Fibroblast of mammary gland (primary cell): ENCODE measurements at places on chromosomes 7 and 10.

DNA sequence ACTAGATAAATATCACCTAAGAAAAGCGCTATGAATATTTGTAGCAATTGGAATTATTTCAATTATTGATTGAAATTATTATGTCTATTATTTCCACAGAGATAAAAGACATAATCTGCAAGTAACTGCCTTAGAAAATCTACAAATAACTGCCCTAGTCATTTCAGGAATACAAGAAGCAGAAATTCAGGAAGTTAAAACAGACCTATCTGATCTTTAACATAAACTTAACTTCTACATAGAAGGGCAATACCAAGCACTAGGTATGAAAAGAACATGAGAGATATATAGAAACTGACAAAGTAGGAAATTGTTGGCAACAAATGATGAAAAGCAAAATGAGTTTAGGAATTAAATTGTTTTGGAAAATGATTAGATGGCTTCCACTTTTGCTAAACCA, 31.8 kb upstream of the AKR1B10 start:
- no peak for DNase-seq

DNA sequence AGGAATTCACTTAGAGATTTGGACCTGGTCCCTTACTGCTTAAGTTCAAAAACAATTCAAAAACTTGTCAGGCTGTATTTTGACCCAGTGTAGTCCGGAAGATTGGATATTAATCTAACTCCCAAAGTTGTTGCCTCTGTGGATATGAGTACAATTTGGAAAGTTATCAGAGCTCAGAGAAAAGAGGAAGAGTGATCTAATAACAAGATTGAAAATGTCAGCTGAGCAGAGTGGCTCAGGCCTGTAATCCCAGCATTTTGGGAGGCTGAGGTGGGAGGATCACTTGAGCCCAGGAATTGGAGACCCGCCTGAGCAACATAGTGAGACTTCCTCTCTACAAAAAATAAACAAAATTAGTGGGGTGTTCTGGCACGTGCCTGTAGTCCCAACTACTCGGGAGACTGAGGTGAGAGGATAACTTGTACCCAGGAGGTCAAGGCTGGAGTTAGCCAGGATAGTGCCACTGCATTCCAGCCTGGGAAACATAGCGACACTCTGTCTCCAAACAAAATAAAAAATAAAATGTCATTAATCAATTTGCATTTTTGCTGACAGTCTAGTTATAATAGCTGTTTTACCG, 3.2 kb upstream of the ASCC1 start:
- no peak for DNase-seq

DNA sequence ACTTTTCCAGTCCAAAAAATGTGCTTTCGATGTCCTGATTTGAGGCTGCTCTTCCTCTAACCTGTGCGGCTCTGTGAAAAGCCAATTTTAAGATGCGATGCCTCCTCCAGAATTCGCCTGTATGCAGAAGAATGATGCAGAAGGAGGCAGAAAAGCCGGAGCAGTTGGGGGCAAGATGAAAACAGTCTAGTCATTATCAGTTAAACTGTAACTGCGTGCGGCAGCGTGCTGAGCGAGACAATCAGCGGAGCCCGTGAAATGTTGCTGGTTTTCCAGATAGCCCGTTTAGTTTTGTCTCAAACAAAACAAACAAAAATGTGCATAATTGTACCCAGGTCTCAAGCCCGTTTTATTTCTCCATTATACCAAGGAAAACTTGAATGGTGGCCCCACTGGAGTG, 137.0 kb upstream of the FGFR2 start:
- DNase-seq, result no peak

- DNase-seq, result no peak
These were observed 121.6 kb upstream of the KAT6B start for GRCh38 chr10:74704629-74705357.

GRCh38 chr10:102119417-102120141, 589 bp downstream of the LDB1 start:
- peak; percentile 41 for DNase-seq

DNA sequence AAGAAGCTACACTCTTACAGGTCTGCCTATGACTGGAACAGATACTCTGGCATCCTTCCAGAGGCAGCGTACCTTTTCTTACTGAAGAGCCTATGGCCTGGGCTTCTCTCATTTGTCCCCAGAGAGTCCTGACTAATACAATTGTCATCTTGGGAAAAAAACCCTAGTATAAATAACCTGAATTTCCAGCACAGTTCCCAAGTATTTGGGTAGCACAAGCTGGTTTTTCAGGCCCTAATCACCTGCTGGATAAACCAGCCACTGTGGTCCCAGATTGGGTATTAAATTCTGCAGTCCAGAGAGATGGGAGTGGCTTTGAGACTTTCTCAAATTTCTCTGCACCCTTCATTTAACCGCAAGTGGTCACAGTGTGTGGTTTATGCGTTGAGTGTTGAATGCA, 186.8 kb upstream of the NEBL start:
- peak; percentile 78 for DNase-seq

- no peak for DNase-seq
These were observed 45.2 kb downstream of the LMTK2 start for GRCh38 chr7:98151884-98152283.

- DNase-seq, result no peak
These were observed 787.4 kb upstream of the C7orf33 start for GRCh38 chr7:147803151-147803550.

- no peak for DNase-seq
These were observed 49.1 kb upstream of the FAM20C start for GRCh38 chr7:143145-143751.

- no peak for DNase-seq
These were observed 93.5 kb downstream of the PAXIP1 start for GRCh38 chr7:154909241-154910105.

GRCh38 chr10:45646384-45647050, 26.1 kb downstream of the ZFAND4 start:
- DNase-seq, result no peak

GRCh38 chr7:139255290-139255689, 24.3 kb downstream of the UBN2 start:
- DNase-seq, result no peak

- peak; percentile 34 for DNase-seq
These were observed 88.0 kb upstream of the PFKP start for GRCh38 chr10:2979306-2979705.

DNA sequence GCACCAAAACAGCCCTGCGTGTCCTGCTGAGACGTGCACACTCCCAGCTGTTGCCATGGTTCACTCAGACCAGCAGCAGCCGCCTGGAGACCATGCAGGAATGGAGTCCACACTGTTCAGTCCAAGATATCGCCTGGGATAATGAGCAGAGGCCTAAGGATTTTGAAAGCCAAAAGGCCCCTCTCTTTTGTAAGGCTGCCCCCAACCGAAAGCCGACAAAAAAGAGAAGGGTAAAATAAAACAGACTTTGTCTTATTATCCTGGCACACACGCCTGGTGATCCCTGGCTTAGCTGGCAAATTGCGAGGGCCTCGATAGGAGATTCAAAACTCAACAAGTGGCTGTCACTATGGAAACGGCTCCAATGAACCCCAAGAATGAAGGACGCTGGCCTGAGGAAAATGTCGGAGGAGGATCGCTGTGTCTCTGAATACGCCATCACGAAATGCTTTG, 263.6 kb downstream of the SKIDA1 start:
- no peak for DNase-seq

DNA sequence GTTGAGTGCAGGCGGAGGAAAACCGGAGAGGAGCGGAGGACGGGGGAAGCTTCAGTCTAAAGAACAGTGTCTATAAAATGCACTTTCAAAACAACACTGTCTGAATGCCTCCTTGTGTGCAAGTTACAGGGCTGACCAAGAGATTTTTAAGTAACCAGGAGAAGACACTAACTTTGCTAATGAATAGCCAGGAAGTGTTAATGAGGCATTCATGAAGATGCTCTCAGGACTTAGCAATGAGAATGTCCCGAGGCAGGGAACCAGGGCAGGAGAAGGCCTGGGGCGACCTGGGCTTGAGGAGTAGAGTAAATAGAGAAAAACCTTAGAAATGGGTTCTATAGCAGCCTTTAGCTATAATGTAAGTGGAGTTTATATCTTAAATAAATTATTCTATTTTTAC, 312.1 kb downstream of the SKIDA1 start:
- no peak for DNase-seq

DNA sequence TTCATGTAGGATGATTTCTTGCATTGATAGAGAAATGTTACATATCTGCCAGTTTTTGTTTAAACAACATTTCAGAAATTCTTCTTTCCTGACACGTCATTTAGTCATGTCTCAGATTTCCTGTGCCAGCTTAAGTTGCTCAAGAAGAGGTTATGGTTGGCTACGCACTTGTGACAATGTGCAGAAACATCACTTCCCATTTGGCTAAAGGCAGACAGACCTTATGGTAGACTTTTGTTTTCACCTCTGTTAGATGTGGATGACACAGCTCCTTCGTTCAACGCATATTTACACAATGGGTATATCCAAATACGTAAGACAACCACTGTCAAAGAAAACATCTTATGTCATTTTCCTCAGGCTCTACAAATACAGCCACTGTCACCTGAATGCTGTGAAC, 125.8 kb downstream of the DOCK4 start:
- DNase-seq, result peak; percentile 98

GRCh38 chr10:68333440-68334431, 1.0 kb upstream of the PBLD start:
- peak; percentile 12 for DNase-seq

DNA sequence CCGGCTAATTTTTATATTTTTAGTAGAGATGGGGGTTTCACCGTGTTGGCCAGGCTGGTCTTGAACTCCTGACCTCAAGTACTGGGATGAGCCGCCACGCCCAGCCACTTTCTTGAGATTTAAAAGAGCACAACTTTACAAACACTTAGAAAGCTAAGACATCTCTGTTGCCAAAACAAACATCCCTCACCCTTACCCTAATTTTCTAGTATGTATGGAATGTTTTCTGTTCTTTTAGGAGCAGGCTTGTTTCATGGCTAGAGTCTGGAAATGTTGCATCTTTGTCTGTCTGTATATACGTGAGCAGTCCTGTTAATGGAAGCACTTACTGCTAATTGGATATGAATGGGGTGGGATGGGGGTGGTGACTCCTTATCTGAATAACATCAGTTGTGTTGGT, 2.9 kb downstream of the OLAH start:
- peak; percentile 54 for DNase-seq

- DNase-seq, result no peak
These were observed 51.7 kb downstream of the BZW2 start for GRCh38 chr7:16697507-16698199.

DNA sequence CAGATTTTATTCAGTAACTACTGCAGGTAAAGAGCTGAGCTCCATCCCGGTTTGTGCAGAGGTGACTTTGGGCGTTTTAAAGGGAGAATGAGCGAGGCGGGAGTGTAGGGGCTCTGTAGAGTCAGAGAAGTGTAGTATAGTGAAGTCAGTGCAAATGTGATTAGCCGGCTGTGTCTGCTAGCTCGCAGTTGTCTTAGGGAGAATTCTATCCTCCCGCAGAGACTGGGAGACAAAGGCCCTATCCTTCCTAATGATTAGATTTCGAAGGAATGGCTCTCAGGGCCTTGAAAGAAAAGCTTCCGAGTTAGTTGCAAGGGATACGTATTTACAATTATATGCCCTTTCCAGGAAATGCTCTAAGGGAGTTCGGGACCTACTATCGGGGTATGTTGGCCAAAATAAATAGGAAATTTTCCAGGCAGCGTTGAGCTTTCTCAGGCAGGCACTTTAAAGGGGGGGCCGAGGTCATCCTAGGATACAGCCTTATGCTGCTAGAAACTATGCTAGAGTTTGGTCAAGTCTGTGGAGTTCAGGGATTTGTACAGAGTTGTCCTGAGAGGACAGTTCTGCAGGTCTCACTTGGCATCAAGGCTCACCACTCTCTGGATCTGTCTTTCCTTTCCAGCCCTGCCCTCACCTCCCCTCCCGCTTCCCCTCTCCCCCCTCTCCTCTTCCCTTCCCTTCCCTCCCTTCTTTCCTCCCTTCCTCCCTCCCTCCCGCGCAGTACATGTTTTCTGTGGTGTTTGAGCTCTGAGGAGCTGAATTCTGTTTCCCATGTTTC, 825 bp downstream of the MRPL32 start:
- DNase-seq, result peak; percentile 43

GRCh38 chr10:122999347-122999746, 9.2 kb downstream of the IKZF5 start:
- peak; percentile 10 for DNase-seq

- DNase-seq, result no peak
These were observed 143.5 kb downstream of the CALCR start for GRCh38 chr7:93430917-93431588.

DNA sequence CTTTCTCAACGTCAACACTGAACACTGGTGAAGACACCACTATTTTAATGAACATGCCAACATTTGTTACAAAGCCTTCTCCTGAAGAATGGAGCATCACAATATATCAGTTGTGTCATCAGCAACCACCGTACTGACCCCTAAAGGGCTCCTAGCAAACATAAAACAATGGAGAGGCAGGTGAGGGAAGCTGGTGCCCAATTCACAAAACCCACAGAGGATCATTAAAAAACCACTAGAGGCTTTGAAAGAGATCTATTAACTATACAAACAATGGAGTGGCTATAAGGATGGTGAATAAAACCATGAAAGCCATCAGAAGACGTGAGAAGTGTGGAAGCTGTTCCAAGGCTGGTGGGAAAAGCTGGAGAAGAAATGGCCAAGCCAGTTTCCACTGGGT, 150.8 kb downstream of the FAM107B start:
- DNase-seq, result no peak

DNA sequence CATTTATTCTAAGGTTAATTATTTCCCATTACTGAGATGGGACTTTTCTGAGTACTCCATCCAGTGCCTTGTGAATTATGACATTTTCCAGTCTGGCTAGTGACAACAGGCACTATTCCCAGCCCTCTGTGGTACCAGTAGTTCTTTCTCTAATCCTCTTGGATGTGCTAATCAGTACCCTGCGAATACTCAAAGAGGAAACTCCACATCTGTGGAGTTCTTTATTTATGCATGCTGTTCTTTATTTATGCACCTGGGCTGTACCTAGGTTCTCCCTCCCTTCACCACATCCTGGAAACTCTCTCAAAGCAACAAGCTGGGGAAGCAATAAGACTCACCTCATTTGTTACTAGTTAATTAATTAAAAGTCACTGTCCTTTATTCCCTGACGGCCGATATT, 83.5 kb downstream of the TSPAN12 start:
- no peak for DNase-seq

DNA sequence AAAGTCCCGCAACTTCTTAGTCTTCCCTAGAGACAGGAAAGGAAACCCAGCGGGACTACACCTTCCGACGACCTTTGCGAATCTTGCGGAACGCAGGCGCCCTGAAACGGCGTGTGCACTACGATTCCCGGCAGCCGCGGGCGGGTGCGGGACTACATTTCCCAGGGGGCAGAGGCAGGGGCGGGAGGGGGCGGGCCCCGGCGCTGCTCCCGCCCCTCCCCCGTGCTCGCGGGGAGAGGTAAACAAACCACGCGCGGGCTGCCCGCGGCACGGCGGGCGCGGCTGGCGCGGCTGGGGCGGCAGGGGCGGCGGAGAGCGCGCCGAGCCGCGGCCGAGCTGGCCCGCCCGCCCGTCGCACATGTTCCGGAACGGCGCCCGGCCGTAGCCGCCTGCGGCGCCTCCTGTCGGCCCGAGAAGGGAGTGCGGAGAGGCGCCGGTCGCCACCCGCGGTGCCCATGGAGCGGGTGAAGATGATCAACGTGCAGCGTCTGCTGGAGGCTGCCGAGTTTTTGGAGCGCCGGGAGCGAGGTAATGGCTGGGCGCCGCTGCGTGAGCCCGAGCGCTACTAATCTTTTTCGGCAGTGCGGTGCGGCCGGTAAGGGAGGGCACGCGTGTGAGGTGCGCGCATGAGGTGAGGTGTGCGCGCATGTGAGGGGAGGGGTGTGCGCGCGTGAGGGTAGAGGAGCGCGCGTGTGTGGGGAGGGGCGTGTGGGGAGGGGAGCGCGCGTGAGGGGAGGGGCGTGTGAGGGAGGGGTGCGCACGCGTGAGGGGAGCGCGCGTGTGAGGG, 18.5 kb downstream of the MXI1 start:
- DNase-seq, result peak; percentile 91
